ENCODE measurements at places on chromosomes 4 and X. TPM values are rescaled to one million over a fixed set of nuclear protein-coding genes. Genes with fewer than 3 reads are reported as not detected.

The PAGE2 gene
- not detected for total RNA-seq

DNA sequence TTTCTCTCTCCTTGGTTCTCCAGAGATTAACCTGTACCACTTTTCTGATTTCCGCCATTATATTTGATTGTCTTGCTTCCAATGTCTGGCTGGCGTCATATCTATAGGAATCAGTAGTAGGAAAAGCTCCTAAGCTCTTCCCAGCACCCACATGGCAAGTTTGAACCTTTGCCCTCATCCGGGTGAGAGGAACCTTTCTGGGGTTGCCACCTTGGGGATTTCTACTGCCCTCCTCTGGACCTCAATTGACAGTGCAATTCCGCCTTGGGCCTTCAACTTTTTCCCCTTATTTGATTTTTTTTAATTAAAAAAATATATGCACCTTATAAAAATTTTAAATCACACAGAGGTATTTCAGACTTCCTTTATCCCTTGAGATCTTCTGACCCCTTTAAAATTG, 2.0 kb upstream of the CXorf66 start:
- no peaks in the 10 kb centered on the region for H3K4me1 ChIP-seq
- no peak overlapping the region for H3K27ac ChIP-seq
- H3K27me3 ChIP-seq: peaks cover 13% of the 10 kb centered on the region
- DNase-seq: no peak
- H3K4me3 ChIP-seq: no peak overlapping the region

DNA sequence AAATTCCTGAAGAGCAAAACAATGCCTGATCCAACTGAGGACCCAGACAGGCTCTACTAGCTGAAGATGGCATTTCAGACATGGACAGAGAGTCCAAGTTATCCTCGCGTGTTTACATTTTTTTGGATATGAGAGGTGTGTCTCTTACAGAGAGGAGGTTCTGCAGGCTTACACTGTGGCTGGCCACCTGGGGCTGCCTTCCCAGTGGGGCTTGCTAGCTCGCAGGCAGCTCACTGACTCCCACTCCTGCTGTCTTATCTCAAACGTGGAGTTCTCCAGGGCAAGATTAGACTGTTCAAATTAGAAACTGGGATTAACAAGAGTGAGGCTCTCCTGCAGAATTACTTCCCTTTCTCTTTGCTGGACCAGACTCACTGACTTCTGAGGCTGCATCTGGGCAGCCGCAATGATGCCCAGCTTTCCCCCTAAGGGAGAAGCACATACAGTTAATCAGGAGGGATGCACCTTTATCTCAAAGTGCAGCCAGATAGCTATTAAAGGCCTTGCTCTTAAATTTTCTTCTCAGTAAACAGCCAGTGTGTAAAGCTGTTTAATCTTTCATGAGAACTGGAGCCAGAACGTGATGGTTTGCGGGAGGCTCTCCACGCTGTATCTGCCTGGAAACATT, 123.0 kb downstream of the ENPP6 start:
- no peak overlapping the region for H3K27ac ChIP-seq
- no peaks in the 10 kb centered on the region for H3K27me3 ChIP-seq
- H3K36me3 ChIP-seq: no peaks in the 10 kb centered on the region
- DNase-seq: no peak

The SSX1 gene
- not detected for total RNA-seq

The SLC9B1 gene
- 0.54 TPM for total RNA-seq
